ENCODE measurements at places on chromosomes 16 and 17.

GRCh38 chr17:82718986-82719685 lies 2.6 kb downstream of the FN3KRP start:
- DNase-seq: no peak

DNA sequence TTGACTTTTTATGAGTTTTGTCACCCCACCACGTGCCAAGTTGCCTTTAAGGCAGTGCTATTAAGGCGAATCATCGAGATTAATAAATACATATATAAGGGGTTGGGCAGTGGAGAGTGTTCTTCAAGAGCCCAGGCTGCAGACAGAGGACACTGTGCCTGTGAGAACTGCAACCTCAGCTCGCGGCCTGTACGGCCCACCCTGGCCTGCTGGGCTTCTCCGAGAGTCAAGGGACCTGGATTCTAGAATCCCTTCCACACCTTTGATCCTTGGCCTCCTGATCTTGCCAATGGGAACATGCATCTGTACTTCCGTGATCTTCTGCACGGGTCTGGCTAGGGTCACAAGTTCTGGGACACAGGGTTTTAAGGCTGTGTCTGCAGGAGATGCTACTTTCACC lies 54.5 kb downstream of the IRX5 start:
- no peak for DNase-seq

DNA sequence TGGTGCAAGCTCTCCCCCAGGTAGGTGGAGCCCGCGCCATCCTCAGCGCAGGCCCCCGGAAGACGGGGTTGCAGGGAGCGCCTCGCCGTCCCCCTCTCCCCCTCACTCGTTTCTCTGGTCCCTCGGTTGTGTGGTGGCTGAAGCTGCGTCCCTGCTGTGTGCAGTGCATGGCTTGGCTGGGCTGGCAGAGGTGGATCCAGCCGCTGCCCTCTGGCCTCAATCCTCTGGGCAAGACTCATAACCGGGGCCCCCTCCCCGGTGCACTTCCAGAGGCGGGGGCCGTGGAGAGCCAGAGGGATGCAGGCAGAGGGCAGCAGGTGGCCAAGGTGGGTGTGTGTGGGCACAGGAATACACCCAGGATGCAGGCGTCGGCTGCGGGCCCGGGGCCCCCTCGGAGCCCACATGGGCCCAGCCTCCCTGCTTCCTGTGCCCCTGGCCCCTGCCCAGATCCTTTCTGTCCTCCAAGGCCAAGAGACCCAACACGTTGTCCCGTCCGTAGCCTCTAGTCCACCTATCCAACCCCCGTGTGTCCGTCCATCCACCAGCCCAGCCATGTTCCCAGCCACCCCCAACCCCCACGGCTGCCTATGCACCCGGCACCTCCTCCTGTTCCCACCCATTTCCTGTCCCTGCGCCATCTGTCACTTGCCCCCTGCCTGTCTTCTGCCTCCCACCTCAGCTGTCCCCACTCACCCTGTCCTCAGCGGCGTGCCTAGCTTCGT lies 9.3 kb downstream of the TPSG1 start:
- no peak for DNase-seq

GRCh38 chr16:7689234-7689633 lies 356.6 kb downstream of the RBFOX1 start:
- no peak for DNase-seq

- DNase-seq: no peak
These were observed 4.0 kb upstream of the CDC6 start for GRCh38 chr17:40283662-40284061.

DNA sequence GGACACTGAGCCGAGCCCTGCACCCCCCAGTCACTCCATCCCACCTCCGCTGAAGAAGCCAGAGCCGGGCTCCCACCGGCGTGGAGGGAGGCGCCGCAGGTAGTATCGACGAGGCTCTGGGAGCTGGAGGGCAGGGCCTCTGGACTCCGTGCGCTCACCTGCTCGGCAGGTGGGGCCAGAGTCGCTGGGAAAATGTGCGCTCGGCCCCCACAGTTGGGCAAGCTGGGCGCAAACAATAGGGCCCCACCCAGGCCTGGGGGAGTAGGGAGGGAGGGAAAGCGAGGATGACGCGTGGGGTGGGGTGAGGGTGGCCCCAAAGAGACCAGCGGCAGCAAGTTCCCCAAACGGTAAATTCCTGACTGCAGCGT lies 668 bp downstream of the JUP start:
- no peak for DNase-seq

- no peak for DNase-seq
These were observed 35.7 kb downstream of the MYH3 start for GRCh38 chr17:10621397-10621796.

DNA sequence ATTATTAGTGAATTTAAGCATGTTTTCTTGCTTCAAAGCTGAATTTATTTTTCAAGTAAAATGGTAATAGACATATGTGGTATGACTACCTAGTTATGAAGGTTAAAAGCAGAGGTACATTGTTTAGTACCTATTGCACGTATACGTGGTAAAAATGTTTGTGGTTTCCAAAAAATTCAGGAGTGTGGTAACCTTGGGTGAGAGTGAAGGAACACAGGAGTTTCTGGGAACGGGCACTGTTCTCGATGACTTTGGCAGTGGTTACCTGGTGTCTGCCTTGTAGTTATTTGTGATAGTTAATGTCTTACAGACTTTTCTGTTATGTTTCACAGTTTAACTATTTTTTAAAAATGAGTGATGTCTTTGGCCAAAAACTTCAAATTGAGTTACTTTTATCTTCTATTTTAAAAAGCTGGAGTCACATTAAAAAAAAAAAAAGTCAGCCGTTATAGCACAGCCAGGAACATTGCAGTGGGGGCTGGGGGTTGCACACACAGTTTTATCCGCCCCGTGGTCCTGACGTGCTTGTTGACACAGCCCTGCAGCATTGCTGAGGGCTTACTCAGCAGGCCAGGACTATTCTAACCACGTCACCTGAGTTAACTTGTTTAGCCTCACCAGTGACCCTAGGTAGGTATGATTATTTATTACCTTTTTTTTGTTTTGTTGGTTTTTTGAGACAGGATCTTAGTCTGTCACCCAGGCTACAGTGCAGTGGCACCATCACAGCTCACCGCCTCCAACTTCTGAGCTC lies 10.9 kb downstream of the JPT2 start:
- DNase-seq: no peak

GRCh38 chr16:15652293-15653001 lies 2.4 kb downstream of the NDE1 start:
- no peak for DNase-seq

GRCh38 chr17:72385475-72385874 lies 264.7 kb downstream of the SOX9 start:
- no peak for DNase-seq
